Hematopoietic multipotent progenitor cell treated with erythropoietin and hydrocortisone succinate and interleukin-3 and kit ligand, for 17 days (in vitro differentiated cells): ENCODE measurements at places on chromosomes 16 and 17.

- no peak for DNase-seq
Observed at GRCh38 chr16:53358884-53359283, 75.4 kb upstream of the RBL2 start.

DNA sequence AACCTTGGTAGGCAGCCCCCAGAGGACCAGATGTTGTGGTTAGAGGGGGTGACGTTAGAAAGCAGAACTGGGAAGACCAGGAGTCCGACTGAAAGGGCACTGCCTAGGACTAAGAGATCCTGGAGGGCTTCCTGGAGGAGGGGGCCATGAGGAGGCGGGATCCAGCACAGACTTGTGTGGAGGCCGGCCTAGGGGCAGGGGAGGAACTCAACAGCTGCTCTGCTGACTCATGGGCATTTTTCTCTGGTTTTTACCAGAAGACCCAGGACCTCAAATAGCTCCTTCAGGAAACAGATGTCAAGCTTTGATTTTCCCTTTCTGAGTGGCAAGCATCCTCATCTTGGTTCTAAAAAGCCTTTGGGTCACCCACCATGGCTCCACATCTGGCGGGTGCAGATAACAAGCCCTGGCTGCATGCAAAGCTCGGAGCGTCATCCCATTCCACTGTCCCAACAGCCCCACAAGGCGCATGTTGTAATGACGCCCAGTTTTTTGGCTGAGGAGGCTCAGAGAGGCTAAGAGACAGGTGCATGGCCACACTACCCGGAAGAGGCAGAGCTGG, 29.0 kb downstream of the IL21R start:
- no peak for DNase-seq

DNA sequence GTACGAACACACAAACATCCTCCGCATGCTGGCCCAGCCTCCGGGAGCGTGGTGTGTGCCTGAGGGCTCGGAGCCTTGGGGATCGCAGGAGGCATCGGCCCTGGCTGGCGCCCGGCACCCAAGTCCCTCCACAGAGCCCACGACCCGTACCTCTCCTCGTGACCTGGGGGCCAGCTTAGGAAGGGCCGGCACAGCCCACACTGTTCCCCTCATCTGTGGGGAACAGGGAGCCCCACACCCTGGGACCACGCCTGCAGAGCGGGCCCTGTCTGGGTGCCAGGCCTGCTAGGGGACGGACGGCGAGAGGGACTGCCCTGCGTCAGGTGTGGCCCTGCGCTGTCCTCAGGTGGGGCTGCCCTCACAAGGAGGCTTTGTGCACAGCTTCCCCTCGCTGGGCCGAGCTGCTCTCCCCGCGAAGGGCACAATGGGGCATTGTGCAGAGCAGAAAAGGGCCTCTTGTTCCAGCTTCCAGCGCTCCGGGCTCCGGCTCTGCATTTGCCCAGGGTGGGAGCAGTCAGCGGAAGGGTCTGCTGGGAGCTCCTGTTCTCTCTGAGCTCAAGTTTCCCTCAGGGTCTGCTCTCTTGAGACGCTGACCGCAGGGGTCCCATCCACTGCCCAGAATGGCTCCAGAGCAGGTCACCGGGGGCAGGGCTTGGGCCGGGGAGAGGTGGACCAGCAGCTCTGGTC, 1.7 kb upstream of the LMF1 start:
- DNase-seq, result no peak

GRCh38 chr17:58568044-58568799, 53.8 kb upstream of the MTMR4 start:
- DNase-seq, result no peak

- peak; percentile 27 for DNase-seq
Observed at GRCh38 chr17:82105882-82106687, 8.0 kb upstream of the FASN start.

GRCh38 chr17:6780001-6780400, 4.0 kb downstream of the FBXO39 start:
- no peak for DNase-seq

DNA sequence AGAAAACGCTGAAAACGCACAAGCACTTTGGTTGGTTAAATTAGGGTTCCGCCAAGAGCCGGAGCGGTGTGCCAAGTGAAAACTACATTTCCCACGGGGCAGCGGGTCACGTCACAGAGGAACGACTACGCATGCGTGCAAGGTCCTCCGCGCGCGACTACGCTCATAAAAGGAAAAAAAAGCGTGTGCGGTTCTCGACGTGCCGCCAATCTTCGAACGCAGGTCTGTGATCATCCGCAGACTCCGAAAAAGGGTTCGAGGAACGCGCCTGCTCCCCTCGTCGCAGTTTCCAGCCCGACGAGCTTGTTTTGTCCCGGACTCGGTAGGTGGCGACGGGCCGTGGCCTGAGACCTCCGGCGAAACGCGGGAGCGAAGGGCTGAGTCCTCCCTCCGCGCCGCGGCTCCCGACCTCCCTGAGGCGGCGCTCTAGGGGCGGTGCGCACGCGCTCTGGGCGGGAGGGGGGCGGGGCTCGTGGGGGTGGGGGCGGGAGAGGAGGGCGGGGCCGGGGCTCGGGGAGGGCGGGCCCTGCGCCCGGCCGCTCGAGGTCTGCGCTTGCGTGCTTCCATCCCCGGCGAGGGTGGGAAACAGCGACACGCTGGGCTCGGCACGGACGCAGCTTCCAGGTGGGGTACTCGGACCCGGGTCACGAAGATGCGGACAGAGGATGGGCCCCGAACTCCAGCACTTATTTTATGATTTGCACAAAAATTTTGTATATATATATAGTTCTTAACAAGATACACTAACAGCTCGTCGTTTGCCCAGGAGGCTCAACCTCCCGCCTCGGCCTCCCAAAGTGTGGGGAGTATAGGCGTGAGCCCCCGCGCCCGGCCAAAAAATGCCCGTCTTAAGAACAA, at the start of gene SGF29:
SGF29 (plus strand) TSS at position 145 of the 858 bp plus-strand sequence. CDS start 27,150 bp downstream, outside the sequence.
- DNase-seq, result peak; percentile 94

GRCh38 chr16:58088091-58088490, 41.1 kb downstream of the CFAP20 start:
- no peak for DNase-seq

- DNase-seq, result peak; percentile 44
Observed at GRCh38 chr17:20059728-20060188, 50.6 kb downstream of the SPECC1 start.

- no peak for DNase-seq
Observed at GRCh38 chr17:29022074-29022473, 16.2 kb upstream of the SEZ6 start.

DNA sequence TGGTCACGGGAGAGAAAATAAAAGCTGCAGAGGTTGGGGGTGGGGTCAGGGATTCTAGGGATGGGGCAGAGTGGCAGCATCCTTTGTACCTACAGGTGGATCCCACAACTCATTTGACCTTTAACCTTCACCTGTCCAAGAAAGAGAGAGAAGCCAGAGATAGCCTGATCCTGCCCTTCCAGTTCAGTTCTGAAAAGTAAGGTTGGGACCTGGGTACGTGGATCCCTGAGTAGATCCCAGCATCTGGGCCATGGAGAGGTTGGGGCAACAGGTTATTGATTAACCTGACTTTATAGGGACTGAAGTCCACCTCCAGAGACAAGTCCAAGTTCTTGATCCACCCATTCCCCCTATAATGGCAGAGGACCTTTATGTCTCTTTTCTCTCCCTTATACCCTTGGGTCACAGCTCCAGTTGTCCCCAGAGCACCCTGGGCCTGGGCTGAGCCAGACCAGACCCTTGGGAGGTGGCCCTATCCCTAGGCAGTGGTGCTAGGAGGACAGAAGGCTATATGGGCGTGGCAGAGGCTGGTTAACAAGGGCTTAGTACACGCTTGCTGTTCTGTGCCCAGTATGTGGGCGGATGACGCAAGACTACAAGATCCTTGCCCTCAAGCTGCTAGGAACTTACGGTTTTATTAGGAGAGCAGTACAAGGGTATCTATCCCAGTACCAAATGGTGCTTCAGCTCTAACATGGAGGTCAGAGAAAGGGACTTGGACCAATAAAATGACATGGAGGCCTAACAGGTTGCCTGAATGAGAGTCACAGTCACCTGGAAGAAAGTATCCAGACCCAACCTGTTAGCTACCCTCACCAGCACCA, 3.3 kb downstream of the CLDN7 start:
- no peak for DNase-seq

GRCh38 chr16:67164599-67165061, at the start of gene HSF4:
HSF4 (plus strand) TSS chr16:67164745; CDS start chr16:67164812, 67 bp downstream.
- no peak for DNase-seq

GRCh38 chr17:75269844-75270217, 1.2 kb downstream of the MIF4GD start:
- no peak for DNase-seq

- peak; percentile 54 for DNase-seq
Observed at GRCh38 chr16:146646-147045, 5.8 kb upstream of the HBZ start.

- no peak for DNase-seq
Observed at GRCh38 chr17:57080718-57081117, 4.3 kb upstream of the AKAP1 start.

DNA sequence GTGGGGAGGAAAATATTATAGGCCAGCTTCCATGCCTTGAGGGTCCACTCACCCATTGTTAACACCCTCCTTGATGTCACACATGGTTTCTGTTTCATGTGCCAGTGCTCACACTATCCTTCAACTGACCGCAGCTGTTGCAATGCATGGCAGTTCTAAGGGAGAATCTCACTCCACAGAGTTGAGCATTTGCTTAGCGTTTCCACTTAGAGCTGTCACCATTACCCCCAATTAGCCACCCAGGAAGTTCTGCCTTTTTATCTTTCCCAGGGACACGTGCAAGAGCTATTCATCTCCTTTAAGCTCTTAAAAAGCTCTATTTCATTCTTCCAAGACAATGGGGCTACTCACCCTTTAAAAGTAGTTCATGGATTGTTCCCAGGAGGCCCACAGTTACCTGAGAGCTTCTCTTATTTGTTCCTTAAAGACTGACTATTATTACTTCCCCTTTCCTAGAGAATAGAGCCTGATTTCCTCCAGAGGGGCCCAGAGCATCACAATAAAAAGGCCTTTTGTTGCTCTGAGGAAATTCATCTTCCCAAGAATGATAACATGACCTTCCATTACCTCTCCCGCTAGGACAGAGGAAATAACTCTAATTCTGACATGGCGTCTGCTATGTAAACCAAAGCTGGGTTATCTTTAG, 126.8 kb downstream of the CACNG3 start:
- DNase-seq, result no peak

DNA sequence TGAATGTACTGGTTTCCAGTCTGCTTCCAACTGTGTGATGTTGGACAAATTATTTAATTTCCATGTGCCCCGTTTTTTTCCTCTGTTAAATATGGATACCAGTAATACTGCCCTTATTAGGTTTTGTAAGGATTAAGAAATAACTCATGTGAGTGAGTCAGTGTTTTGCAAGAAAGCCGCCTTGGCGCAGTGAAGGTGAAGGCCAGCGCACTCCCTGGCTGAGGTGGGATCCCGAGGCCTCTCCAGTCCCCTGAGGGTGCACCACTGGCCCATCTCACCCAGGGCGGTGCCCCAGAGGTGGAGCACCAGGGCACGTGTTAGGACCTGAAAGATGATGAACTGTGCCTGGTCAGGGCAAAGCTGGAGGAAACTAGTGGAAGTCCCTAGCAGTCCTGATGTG, 43.5 kb downstream of the PHKB start:
- DNase-seq, result no peak

DNA sequence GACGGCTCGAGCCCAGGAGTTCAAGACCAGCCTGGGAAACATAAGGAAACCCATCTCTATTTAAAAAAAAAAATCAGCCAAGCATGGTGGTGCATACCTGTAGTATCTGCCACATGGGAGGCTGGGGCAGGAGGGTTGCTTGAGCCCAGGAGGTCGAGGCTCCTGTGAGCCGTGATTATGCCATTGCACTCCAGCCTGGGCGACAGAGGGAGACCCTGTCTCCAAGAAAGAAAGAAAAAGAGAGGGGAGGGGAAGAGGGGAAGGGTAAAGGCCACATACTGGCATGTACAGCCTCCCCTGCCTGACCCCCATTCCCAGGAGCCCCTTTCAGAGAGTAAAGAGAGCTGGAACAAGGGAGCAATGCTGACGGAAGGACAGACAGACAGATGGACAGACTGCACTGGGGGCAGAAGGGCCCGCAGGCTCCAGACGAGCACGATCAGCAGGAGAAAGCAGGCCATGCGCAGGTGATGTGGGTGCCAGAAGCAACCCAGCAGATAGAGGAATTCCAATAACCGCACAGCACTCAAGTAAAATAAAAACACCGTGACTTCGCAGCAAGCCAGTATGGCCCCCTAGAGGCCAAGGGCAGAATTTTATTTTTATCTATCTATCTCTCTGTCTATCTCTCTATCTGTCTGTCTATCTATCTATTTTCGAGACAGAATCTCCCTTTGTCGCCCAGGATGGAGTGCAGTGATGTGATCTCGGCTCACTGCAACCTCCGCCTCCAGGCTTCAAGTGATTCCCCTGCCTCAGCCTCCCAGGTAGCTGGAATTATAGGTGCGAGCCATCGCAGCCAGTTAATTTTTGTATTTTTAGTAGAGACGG, 27.1 kb upstream of the SNN start:
- no peak for DNase-seq

DNA sequence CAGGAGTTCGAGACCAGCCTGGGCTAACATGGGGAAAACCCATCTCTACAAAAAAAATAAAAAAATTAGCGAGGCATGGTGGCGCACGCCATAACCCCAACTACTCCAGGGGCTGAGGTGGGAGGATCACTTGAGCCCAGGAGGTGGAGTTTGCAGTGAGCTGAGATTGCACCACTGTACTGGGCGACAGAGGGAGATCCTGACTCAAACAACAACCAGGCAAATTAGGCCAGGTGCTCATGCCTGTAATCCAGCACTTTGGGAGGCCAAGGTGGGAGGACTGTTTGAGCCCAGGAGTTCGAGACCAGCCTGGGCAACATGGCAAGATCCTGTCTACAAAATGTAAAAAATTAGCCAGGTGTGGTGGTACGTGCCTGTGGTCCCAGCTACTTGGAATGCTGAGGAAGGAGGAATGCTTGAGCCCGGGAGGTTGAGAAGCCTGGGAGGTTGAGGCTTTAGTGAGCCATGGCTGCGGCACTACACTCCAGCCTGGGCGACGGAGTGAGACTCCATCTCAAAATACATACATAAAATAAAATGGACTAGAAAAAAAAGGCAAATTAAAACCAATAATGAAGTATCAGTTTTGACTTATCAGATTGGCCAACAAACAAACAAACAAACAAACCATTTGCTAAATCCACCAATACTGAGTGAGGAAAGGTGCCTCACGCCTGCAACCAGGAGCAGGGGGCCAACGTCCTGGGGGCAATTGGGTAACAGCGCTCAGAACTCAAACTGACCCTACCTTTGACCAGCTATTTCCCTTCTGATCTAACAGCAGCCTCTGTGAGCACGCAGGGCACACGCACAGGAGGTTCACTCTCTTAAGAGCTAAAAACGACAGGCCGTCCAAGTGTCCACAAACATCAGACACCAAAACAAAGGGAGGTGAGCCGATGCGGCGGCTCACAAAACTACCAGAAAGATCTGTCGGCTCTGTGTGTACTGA, 19.4 kb upstream of the FASN start:
- no peak for DNase-seq

- no peak for DNase-seq
Observed at GRCh38 chr17:50582741-50583140, 22.2 kb downstream of the CACNA1G start.

GRCh38 chr17:77844681-77845080, 113.8 kb upstream of the TNRC6C start:
- DNase-seq, result no peak
